ENCODE measurements at places on chromosomes 7 and 10. TPM values are rescaled to one million over a fixed set of nuclear protein-coding genes. Genes with fewer than 3 reads are reported as not detected.

DNA sequence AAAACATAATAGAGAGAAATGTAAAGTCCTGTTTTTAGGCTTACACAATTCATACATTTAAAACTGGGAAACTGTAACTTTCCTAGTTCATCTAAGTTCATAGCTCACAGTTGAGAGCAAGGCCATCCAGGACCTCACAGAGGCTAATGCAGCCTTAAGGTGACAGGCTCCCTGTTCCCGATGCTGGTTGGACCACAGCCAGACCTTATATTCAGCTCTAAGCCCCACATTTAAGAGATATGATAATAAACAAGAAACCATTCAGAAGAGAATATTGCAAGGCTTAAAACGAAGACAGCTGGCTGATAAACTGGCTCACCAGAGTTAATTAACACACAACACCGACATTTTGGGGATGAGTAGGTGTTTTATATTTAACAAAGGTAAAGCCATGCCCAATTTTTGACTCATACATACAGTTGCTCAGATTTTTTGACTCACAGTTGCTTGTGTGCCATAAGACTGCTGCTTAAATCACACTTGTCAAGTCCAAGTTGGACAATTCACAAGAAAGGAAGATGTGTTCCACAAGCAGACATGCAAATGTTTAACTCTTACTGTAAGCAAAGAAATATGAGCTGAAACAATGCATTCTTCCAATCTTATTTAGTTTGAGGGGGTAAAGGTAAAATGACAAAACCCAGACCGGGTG is 41.1 kb upstream of the TMEM213 start:
- H3K27me3 ChIP-seq: no peaks in the 10 kb centered on the region
- no peak for DNase-seq
- no peak overlapping the region for H3K4me3 ChIP-seq
- H3K36me3 ChIP-seq: no peaks in the 10 kb centered on the region
- peaks cover 6% of the 10 kb centered on the region for H3K4me1 ChIP-seq

- H3K4me3 ChIP-seq: no peak overlapping the region
- no peaks in the 10 kb centered on the region for H3K27me3 ChIP-seq
- no peak for DNase-seq
- no peaks in the 10 kb centered on the region for H3K36me3 ChIP-seq
Observed at GRCh38 chr7:31476073-31476745, 37.7 kb upstream of the ITPRID1 start.

GRCh38 chr7:155523168-155523675 is 23.1 kb downstream of the CNPY1 start:
- no peak overlapping the region for H3K27ac ChIP-seq
- no peaks in the 10 kb centered on the region for H3K36me3 ChIP-seq
- peaks cover 9% of the 10 kb centered on the region for H3K27me3 ChIP-seq
- H3K4me3 ChIP-seq: no peak overlapping the region

- H3K36me3 ChIP-seq: peaks cover 7% of the 10 kb centered on the region
- H3K27me3 ChIP-seq: no peaks in the 10 kb centered on the region
- H3K27ac ChIP-seq: no peak overlapping the region
Observed at GRCh38 chr7:130961128-130961601, 227.2 kb upstream of the KLF14 start.

DNA sequence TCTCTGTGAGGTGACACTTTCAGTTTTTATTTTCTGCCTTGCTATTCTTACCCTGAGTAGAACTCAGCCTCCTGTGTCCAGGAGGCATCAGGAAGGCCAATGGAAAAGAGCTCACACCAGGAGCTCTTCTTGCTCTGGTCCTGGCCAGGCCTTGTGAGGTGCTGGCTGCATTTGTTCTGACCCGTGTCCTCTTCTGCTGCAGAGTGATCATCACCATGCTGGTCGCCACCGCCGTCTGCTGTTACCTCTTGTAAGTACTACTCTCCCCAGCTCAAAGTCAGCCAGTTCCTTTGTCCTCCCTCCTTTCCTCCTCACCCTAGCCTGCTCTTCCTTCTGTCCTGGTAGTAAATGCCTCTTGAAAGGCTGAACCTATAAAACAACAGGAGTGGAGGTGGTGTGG is 1.6 kb downstream of the ATP6V0E2 start:
- H3K27ac ChIP-seq: no peak overlapping the region
- no peaks in the 10 kb centered on the region for H3K27me3 ChIP-seq
- no peaks in the 10 kb centered on the region for H3K4me1 ChIP-seq
- H3K4me3 ChIP-seq: peak overlapping the region; percentile 16

- H3K4me1 ChIP-seq: peaks cover 25% of the 10 kb centered on the region
- peak; percentile 62 for DNase-seq
- no peaks in the 10 kb centered on the region for H3K36me3 ChIP-seq
- no peaks in the 10 kb centered on the region for H3K27me3 ChIP-seq
Observed at GRCh38 chr7:131007439-131008330, 273.7 kb upstream of the KLF14 start.

GRCh38 chr7:2821842-2822507 is 22.1 kb downstream of the GNA12 start:
- H3K27ac ChIP-seq: no peak overlapping the region
- no peak for DNase-seq
- no peaks in the 10 kb centered on the region for H3K27me3 ChIP-seq
- no peaks in the 10 kb centered on the region for H3K36me3 ChIP-seq
- peaks cover 4% of the 10 kb centered on the region for H3K4me1 ChIP-seq

DNA sequence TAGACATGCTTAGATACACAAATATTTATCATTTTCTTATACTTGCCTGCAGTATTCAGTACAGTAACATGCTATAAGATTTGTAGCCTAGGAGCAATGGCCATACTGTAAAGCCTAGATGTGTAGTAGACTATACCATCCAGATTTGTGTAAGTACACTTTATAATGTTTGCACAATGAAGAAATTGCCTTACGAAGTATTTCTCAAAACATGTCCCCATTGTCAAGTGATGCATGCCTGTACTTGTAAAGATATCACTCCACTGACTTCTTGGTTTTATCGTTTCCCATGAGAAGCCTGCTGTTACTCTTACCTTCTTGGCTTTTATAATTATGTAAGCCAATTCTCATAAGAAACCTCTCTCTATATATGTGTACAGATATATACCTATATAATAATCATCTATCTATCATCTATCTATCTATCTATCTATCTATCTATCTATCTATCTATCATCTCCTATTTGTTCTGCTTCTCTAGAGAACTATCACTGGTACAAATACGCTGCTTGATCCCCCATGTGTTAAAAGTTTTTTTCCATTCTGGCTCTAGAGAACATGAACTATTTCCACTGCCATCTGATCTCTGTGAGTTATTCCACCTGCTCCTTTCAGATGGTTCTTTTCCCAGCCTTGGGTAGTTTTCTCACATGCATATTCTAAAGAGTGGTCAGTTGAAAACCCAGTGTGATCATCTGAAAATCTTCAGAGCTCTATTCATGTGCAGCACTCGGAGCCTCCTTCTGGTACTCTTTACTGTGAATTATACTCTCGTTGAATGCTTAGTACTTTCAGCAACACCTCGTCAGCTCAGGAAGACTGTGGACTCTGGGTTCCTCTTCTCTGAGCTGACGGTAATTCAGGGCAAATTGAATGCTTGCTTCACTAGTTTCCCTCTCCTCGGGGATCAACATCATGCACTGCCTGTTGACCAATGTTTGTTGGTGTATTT is 14.5 kb upstream of the VCL start:
- no peak overlapping the region for H3K4me3 ChIP-seq
- H3K36me3 ChIP-seq: no peaks in the 10 kb centered on the region
- H3K27me3 ChIP-seq: no peaks in the 10 kb centered on the region
- no peak overlapping the region for H3K27ac ChIP-seq

DNA sequence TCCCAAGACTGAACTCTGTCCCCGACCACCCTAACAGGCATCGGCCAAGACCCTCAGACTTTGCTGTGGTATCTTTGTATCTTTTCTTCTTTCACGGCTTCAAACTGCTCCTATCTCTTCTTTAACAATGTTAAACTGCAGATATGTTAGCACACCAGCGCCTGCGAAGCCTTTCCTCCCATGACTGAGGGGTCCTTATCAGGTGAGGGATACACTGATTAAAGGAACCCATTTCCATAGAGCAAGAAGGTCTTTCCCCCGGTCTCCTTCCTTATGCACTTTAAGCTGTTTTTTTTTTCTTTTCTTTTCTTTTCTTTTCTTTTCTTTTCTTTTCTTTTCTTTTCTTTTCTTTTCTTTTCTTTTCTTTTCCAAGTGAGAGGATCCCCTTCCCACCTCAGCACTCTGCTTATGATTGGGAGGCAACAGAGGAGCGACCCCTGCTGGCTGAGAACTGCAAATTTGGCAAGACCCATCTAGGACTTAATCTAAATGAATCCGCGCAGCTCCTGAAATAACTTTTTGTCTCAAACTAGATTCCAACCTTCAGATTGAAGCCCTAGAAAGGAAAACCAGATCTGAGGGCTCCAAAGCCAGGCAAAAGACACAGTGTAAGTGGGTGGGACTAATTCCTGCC is 109.9 kb downstream of the ITGB8 start:
- no peaks in the 10 kb centered on the region for H3K36me3 ChIP-seq
- H3K4me1 ChIP-seq: no peaks in the 10 kb centered on the region
- H3K27ac ChIP-seq: no peak overlapping the region
- H3K27me3 ChIP-seq: no peaks in the 10 kb centered on the region

The BTBD16 gene
- total RNA-seq: 1.2 TPM

- H3K27ac ChIP-seq: no peak overlapping the region
- no peak overlapping the region for H3K4me3 ChIP-seq
- no peaks in the 10 kb centered on the region for H3K4me1 ChIP-seq
- no peaks in the 10 kb centered on the region for H3K27me3 ChIP-seq
- no peak for DNase-seq
Observed at GRCh38 chr7:34365011-34365410, 293.0 kb upstream of the NPSR1 start.

DNA sequence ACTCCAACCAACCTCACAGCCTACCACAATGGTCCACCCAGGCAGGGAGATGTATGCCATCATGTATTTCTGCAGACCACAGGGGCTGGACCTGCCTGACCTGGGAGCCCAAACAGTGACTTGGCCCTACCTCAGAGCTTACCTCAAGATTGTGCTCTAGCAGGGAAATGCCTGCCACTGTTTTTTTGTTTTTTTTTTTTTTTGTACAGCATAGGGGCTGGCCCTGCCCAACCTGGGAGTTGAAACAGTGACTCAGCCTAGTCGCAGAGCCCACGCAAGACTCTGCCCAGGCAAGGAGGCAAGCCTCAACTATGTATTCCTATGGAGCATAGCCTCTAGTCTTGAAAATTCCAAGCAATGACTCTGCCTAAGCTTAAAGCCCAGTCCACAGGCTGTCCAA is 39.3 kb upstream of the CDK6 start:
- no peaks in the 10 kb centered on the region for H3K4me1 ChIP-seq
- no peak overlapping the region for H3K27ac ChIP-seq
- no peak overlapping the region for H3K4me3 ChIP-seq
- no peaks in the 10 kb centered on the region for H3K36me3 ChIP-seq
- no peaks in the 10 kb centered on the region for H3K27me3 ChIP-seq

DNA sequence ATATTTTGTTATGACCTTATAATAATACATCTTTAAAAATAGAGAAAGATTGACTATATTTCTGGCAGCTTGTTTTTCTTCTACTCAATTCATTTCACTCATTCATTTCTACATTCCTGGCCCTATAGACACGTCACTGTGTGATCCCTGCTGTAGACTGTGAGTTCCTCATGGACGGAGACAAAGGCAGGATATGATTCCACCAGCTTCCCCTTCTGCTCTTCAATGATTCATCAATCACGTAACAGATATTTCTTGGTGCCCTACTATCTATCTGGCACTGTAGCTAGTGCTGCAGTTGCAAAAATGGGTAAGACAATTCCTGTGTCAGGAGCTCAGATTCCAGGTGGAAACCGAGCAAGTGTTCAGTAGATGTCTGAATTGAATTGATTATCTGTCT is 415.0 kb downstream of the SFMBT2 start:
- no peaks in the 10 kb centered on the region for H3K36me3 ChIP-seq
- H3K27me3 ChIP-seq: no peaks in the 10 kb centered on the region
- H3K4me3 ChIP-seq: no peak overlapping the region
- H3K4me1 ChIP-seq: no peaks in the 10 kb centered on the region

DNA sequence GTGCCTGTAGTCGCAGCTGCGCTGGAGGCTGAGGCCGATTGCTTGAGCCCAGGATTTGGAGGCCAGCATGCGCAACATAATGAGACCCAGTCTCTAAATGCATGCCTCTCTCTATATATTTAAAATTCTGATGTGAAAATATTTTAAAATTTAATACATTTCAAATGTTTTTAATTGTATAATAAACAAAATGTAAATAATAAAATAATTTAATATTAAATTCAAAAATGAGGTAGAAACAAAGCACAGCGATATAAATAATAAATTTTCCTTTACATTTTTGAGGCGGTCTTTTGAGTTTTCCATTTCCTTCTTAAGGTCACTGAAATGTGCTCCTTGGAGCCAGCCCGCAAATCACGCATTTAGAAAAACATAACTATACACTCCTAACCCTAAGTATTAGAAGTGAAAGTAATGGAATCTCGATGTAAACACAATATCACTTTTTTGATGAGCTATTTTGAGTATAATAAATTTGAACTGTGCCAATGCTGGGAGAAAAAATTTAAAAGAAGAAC is 523 bp upstream of the CDK1 start:
- DNase-seq: no peak
- H3K36me3 ChIP-seq: no peaks in the 10 kb centered on the region
- H3K27me3 ChIP-seq: no peaks in the 10 kb centered on the region

The FKBP6 gene
- 0.13 TPM for total RNA-seq

The ELFN1 gene
- total RNA-seq: 3.8 TPM

Data from kidney (tissue), 22 donors.